Smooth muscle cell of the umbilical artery (primary cell): ENCODE measurements at places on chromosomes 6 and 20. TPM values are rescaled to one million over a fixed set of nuclear protein-coding genes. Genes with fewer than 3 reads are reported as not detected.

NNAT gene
- total RNA-seq: 0.42 TPM in 1 of 2 replicates, not detected in the other

HSP90AB1 gene
- 599 and 807 TPM in 2 replicates for total RNA-seq

TFAP2B gene
- total RNA-seq: not detected in 2 replicates

CLPSL2 gene
- total RNA-seq: not detected in 2 replicates

BTNL2 gene
- total RNA-seq: not detected in 2 replicates

RBBP8NL gene
- not detected in 2 replicates for total RNA-seq

BANF2 gene
- total RNA-seq: not detected in 2 replicates

ZSCAN23 gene
- 3.3 and 7.4 TPM in 2 replicates for total RNA-seq

LPA gene
- not detected in 2 replicates for total RNA-seq

IBTK gene
- total RNA-seq: 67.4 and 82.3 TPM in 2 replicates

SLC22A16 gene
- total RNA-seq: not detected in 2 replicates

BMP7 gene
- not detected in 2 replicates for total RNA-seq

NKX2-4 gene
- not detected in 2 replicates for total RNA-seq

SIRPA gene
- 12.9 and 16.9 TPM in 2 replicates for total RNA-seq

OSER1 gene
- 29.3 and 40.1 TPM in 2 replicates for total RNA-seq

OVOL2 gene
- total RNA-seq: not detected in 2 replicates

PRICKLE4 gene
- total RNA-seq: 0.23 and 1.2 TPM in 2 replicates

SPEF1 gene
- not detected in 2 replicates for total RNA-seq

BNIP5 gene
- total RNA-seq: not detected in 2 replicates

TRIM31 gene
- not detected in 2 replicates for total RNA-seq

SLC12A5 gene
- total RNA-seq: 0.30 and 1.3 TPM in 2 replicates

MANEA gene
- 15.1 and 17.3 TPM in 2 replicates for total RNA-seq

FGD2 gene
- not detected in 2 replicates for total RNA-seq

USP49 gene
- total RNA-seq: 2.1 and 3.1 TPM in 2 replicates

RNF39 gene
- not detected in 2 replicates for total RNA-seq

TREM2 gene
- total RNA-seq: 0.14 TPM in 1 of 2 replicates, not detected in the other

TNFRSF6B gene
- 16.3 and 95.5 TPM in 2 replicates for total RNA-seq

DNAH8 gene
- not detected in 2 replicates for total RNA-seq

CCN6 gene
- total RNA-seq: not detected in 2 replicates

DLGAP4 gene
- total RNA-seq: 9.5 and 28.2 TPM in 2 replicates

FANCE gene
- total RNA-seq: 3.3 and 4.4 TPM in 2 replicates

THBS2 gene
- total RNA-seq: 1,449 and 1,500 TPM in 2 replicates

OOEP gene
- not detected in 2 replicates for total RNA-seq

C20orf202 gene
- total RNA-seq: not detected in 2 replicates

SAMD3 gene
- 24.1 and 36.4 TPM in 2 replicates for total RNA-seq

TAAR8 gene
- not detected in 2 replicates for total RNA-seq

STX11 gene
- 0.59 and 1.2 TPM in 2 replicates for total RNA-seq

RAB5IF gene
- 62.0 and 90.9 TPM in 2 replicates for total RNA-seq

NHLRC1 gene
- total RNA-seq: 2.1 and 2.4 TPM in 2 replicates

CCN5 gene
- total RNA-seq: 0.05 and 0.30 TPM in 2 replicates

OGFR gene
- 27.6 and 32.4 TPM in 2 replicates for total RNA-seq

BFSP1 gene
- 1.0 and 3.6 TPM in 2 replicates for total RNA-seq

HSPA12B gene
- under 0.01 TPM in 1 of 2 replicates, not detected in the other for total RNA-seq

EPB41L2 gene
- total RNA-seq: 54.9 and 89.5 TPM in 2 replicates

PBOV1 gene
- total RNA-seq: not detected in 2 replicates

ANKRD6 gene
- 2.1 and 3.9 TPM in 2 replicates for total RNA-seq

CRISP3 gene
- not detected in 2 replicates for total RNA-seq

VSX1 gene
- total RNA-seq: not detected in 2 replicates

PPIL6 gene
- 2.9 and 4.5 TPM in 2 replicates for total RNA-seq

GLO1 gene
- 91.2 and 115 TPM in 2 replicates for total RNA-seq

PRPH2 gene
- total RNA-seq: 4.2 and 4.9 TPM in 2 replicates

SCRT2 gene
- total RNA-seq: not detected in 2 replicates

EDN3 gene
- not detected in 2 replicates for total RNA-seq

COL9A1 gene
- not detected in 2 replicates for total RNA-seq

CTAGE9 gene
- total RNA-seq: not detected in 2 replicates

KIFC1 gene
- 1.2 and 11.2 TPM in 2 replicates for total RNA-seq

OR2J3 gene
- total RNA-seq: not detected in 2 replicates

SLC22A7 gene
- not detected in 2 replicates for total RNA-seq
